ENCODE measurements at places on chromosomes 1 and 21.

DNA sequence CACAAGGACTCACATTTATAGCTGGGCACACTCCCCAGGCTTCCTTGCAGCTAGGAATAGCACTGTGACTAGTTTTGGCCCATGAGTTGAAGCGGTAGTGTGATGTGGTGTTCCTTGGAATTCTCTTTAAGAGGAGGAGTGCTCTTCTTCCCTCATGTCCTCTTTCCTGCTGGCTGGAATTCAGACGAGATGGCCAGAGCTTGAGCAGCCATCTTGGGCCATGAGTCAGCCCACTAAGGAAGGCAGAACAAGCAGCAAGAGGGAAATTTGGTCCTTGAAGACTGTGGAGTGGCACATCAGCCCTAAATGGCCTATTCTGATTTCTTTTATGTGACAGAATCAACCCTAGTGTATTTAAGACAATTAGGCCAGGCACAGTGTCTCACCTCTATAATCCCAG lies 20.0 kb downstream of the HTR6 start:
- no peak for DNase-seq

- DNase-seq = peak; percentile 43
Measured at GRCh38 chr1:109498161-109498801, 4.4 kb downstream of the CYB561D1 start.

GRCh38 chr1:102961549-102961948 lies 146.8 kb downstream of the COL11A1 start:
- no peak for DNase-seq

DNA sequence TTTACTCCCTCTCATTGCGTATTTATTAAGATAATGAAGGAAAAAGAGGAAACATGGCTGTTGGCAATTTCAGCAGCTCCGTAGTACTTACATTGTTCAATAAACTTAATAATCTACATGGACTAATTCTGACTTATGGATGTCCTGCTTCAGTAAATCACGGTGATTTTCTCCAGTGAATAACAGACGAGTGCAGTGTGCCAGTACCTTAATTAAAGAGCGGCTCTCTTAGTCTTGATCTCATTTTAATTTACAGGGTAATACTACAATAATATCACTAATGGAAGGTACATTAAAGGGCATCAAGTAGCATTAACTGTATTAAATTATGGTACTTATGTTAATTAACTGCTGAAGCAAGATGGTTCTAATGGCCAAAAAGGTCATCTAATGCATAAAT lies 187.2 kb downstream of the NTNG1 start:
- DNase-seq = no peak

DNA sequence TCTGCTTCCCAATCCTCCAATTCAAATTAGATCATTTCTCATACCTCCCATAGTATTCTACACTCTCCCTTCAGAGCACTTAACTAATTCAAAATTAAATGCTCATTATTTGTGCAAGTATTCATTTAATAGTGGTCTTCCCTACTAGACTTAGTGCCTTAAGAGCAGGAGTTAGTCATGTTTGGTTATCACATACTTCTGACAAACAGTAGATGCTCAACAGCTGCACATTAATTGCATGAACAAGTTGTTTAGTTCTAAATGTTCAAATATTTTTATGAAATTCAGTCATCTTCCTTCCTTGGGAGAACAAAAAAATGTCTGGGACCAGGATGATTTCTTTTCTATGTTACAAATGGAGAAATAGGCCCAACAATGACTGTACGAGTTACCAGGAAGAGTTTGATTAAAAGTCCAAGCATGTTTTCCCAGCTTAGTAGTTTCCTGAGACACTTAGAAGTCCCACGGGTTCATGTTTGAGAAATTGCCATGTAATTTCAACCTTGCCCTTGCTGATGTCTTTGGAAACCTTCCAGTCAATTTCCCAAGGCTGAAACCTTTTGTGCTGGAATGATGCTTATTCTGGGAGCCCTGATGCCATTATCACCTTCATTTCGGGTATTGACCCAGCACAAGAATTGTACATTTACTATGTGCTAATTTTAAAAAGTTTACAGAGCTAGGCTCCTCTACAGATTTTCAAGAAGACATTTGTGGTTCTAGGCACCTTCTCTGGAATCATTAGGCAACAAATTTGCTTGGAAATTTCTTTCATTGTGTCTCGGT lies 437.9 kb upstream of the PLXNA2 start:
- DNase-seq = no peak

DNA sequence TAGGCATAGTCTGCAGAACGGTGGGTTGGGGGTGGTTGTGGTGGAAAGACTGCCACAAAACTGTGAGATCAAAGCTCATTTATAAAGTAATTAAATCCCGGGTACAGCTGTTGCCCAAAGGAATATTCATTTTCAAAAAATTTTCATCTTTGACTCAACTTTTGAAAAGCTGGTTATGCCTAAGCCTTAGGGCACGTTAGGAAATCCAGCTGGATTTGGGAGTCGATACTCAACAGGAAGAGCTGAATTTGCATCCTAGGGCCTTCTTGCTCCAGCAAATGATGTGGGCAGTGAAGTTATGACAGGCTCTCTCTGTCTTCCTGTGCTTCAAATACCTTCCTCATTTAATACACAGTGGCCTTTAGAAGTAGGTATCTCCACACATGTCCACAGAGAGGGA lies 31.7 kb downstream of the ZP4 start:
- no peak for DNase-seq

DNA sequence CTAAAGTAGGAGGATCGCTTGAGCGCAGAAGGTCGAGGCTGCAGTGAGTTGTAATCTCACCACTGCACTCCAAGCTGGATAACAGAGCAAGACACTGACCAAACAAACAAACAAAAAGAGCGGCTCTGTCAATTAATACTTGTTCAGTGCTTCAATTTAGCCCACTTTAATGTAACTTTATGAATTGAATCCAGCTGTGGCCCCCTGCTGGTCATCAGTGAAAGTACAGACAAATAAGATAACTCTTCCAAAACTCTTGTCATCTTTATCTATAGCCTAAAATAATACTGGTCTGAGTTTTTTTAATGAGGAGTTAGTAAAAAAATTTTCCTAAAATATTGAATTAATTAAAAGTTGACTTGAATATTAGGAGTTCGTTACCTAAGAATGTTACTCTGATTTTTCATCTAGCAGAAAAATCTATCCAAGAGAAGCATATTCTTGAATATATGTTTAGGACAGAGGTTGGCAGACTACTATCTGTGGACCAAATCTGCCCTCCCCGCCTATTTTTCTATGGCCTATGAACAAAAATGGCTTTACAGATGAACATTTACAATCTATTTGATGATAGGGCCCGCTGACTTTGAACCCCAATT lies 26.1 kb downstream of the ATP5PF start:
- DNase-seq = peak; percentile 52

GRCh38 chr1:192696082-192696481 lies 60.1 kb downstream of the RGS13 start:
- no peak for DNase-seq

DNA sequence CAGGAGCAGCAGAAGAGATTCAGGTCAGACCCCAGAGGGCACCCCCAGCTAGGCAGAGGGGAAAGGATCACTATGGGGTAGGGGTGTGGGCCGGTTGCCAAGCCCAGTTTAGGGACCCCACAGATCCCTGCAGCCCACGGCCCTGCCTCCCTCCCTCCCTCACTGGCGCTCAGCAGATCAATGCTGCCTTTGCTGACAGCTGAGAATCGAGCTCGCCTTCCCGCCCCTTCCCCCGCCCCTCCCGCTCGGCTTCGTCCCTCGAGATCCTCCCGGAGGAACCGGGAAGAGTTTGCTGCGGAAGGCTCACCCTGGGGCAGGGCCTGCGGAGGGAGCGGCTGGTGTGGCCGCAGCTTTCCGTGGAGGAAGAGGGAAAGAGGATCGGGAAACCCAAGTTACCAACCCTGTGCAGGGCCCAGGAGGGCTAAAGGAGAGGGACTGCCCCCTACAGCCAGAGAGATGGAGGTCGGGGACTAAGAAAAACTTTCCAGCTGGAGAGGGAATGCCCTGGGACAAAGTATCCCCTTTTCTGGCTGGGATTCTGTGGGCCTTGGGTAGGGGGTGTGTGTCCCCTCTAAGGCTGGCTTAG lies 1.1 kb upstream of the KCNQ4 start:
- DNase-seq = peak; percentile 45

DNA sequence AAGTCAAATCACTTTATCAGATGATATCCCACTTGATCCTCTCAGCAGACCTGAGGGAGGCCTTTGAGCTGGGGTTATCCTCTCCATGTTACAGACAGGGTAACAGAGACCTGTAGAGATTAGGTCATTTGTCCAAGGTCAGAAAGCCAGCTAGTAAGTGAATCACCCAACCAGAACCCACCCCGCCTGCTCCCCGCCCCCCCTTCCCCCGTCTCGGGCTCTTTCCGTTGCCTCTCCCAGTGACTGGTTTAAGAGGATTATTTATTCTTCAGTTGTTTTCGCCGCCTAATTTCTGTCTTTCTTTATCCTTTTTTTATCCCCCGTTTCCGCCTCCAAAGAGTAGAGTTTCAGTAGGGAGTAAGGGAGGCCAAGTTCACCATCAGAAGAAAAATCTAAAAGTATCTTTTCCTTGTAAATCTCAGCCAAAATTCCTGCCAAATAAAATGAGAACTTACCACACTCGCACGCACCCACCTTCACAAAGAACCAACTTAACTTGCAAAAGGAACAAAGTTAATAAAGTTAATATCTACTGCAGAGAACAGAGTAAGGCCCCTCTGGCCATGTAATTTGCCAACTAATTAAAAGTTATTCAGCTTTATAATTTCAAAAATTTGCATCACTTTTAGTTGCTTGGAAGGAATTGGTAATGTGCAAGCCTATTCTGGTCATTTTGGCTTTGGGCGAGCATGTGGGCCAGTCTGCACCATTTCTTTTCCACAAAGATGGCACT lies 76.8 kb upstream of the TRABD2B start:
- no peak for DNase-seq

DNA sequence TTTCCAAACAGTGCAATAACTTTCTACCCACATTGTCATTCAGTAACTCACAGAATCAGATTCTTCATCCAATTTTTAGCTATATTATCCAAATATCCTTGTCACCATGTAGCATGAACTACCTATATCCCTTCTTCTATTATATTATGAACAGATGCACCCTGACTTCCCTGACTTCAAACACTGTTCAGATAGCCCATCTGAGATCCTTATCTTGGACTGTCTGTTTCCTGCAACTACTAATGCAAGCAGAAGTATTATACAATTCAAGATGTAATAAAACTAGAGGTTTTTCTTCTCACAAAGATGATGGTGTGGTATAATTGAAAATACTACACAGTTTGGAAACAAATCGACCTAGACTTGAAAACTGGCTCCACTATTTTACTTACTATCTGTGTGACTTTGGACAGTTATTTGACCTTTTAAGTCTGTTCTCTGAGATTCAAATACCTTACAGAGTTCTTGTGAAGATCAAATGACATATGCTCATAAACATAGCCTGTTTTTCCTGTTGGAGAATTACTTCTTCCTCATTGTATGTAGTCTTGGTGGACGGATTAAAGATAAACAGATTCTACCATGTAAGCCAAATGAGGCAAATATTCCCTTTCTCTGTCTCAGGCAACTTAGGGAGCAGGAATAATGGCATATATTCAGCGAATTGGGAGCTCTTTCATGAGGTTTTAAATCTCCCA lies 407.9 kb upstream of the ZRANB2 start:
- DNase-seq = no peak

DNA sequence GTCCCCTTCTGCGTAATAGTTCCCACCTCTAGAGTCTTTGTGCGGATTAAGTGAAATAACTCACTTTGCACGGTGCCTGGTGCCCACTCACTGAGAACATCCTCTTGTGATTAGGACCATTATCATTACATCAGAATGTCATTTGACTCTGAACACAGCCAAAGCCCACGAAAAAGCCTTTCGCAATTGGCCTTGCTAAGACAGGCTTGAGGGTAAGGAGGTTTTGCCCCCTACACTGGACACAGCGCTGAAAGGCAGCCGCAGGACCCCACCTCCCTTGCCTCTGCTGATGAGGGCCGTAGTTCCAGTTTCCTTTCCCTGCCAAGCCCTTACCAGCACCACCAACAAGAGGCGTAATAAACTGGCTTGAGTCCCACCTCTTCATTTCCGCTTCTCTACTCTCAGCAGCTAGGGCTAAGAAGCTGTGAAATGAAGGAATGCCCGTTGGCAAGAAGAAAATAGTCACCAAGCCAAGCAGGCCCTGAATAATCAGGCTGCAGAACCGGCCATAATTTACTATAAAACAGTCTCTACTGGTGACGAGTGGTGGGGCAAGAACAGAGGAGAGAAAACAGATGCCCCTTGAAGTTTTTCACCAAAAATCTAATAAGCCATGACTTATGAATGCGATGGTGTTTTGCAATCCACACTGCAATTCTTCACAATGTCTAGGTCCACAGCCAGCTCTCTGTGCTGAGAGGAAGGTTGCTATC lies 53.1 kb downstream of the SH3GLB1 start:
- DNase-seq = peak; percentile 29

DNA sequence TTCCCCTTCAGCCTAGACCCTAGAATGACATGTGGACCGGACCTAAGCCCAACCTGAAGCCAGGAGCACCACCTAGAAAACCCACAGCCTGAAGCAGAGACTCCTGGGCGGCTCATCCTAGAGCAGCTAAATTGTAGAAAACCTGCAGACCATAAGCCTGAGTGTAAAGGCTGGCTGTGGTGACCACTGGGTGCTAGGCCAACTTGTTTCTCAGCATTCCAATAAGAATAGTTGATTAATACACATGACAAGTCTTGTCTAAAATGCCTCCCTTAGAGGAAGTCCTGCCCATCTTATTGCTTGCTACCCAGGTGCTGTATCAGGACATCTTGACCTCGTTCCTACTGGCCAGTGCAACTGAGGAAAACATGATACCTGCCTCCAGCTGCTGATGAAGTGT lies 23.3 kb upstream of the CASQ2 start:
- no peak for DNase-seq

DNA sequence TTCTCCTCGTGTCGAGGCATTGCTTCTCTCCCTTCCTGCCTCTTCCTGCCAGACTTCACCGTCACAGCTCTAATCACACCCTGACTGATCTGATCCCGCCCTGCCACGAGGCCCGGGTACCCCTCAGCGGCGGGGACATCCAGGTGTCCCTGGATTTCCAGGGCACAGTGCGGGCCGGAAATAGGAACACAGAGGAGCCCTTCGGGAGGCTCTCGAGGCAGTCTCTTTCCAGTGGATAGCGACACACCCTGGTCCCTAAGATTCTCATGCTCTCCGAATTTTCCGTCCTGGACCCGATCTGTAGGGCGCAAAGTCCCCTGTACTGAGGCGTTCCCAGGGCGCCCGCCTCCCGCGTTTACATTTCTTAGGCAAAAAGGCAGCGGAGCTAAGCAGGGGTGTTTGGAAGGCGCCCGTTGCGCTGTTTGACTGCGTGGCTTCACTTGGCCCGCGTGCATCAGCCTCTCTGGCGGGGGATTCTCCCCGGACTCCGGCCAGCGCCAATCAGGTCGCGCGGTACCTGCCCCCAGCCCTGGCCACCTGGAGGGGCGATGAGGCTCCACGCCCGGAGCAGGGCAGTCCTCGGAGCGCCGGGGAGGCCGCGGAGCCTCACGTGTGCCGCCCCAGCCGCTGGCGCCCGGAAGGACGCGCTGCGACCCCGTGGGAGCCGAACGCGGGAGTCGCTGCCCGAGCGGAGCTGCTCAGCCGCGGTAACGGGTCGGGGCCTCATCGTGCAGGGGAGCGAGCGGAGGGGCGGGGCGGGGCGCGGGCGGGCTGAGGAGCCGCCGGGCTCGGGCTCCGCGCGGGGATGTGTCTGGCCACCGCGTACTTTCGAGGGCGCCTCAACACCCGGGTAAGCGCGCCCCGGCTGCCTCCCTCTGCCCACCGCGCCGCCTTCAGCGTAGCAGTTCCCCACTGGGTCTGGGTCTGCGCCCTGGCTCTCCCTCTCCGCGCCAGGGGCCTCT lies at the start of gene FAM163A:
Gene FAM163A (plus strand): TSS at position 575 of the 962 bp plus-strand sequence. CDS start 69,807 bp downstream, outside the sequence.
- peak; percentile 24 for DNase-seq

- peak; percentile 36 for DNase-seq
Measured at GRCh38 chr1:55474168-55474786, 259.1 kb upstream of the USP24 start.

All from AG20443 (cell line).